ENCODE measurements at places on chromosomes 4 and X. TPM values are rescaled to one million over a fixed set of nuclear protein-coding genes. Genes with fewer than 3 reads are reported as not detected.

GRCh38 chr4:175459571-175459970 lies 352.5 kb downstream of the GPM6A start:
- H3K27me3 ChIP-seq, result no peaks in the 10 kb centered on the region
- H3K4me1 ChIP-seq, result no peaks in the 10 kb centered on the region
- no peak overlapping the region for H3K4me3 ChIP-seq
- H3K36me3 ChIP-seq, result no peaks in the 10 kb centered on the region
- no peak for DNase-seq

- H3K4me3 ChIP-seq, result no peak overlapping the region
- DNase-seq, result no peak
- H3K36me3 ChIP-seq, result peaks cover 29% of the 10 kb centered on the region
- no peak overlapping the region for H3K27ac ChIP-seq
- no peaks in the 10 kb centered on the region for H3K4me1 ChIP-seq
- no peaks in the 10 kb centered on the region for H3K27me3 ChIP-seq
Measured at GRCh38 chr4:41943506-41943905, 8.3 kb downstream of the TMEM33 start.

GRCh38 chrX:3674881-3675280 lies 38.6 kb downstream of the PRKX start:
- peaks cover 12% of the 10 kb centered on the region for H3K36me3 ChIP-seq
- H3K4me1 ChIP-seq, result no peaks in the 10 kb centered on the region
- H3K27ac ChIP-seq, result no peak overlapping the region
- H3K27me3 ChIP-seq, result no peaks in the 10 kb centered on the region
- DNase-seq, result no peak
- H3K4me3 ChIP-seq, result no peak overlapping the region

DNA sequence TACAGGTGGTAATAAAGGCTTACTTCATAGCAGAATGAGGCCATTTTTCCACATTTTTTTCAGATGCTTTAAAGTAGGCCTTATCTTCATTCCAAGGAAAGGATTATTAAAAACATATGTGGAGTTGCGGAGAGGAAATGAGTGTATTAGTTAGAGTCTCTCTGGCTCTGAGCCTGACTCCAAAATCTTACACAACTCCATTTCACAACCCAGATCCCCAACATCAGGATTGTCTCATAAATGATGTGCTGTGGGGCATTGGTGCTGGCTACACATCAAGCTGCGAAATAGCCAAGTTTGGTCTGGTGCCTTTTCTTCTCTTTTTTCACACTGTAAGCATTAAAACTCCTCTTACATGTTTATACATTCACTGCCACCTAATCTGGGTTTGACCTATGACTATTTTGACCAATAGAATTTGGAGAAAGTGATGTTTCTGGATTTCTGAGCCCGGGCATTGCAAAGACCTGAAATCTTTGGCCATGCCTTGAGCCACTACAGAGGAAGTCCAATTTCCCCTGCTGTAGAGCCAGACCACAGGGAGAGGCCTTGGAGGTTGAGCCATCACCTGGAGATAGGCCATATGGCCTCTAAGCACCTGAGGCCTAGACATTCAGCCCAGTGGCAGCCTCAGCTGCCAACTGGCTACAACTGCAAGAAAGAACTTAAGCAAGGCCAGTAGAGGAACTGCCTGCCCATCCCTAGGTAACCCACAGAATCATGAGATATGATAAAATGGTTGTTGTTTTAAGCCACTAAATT lies 16.7 kb upstream of the SOD3 start:
- DNase-seq, result no peak
- H3K36me3 ChIP-seq, result no peaks in the 10 kb centered on the region
- no peaks in the 10 kb centered on the region for H3K27me3 ChIP-seq
- H3K4me1 ChIP-seq, result no peaks in the 10 kb centered on the region
- H3K4me3 ChIP-seq, result no peak overlapping the region

RADX gene
- 8.5 TPM for polyA plus RNA-seq

DNA sequence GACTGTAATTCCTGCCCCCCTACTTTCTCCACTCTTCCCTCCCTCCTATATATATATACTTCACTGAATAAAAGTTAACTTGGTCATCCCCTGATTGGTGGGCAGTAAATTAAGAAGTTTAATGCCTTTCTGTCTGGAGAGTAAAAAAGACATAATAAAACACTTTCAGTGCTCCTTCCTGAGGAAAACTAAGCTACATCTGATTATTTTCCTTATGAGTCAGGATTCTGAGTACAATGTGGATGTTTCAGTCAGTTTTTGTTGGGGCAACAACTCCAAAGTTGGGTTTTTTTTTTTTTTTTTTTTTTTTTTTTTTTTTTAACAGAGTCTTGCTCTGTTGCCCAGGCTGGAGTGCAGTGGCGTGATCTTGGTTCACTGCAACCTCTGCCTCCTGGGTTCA lies 22.0 kb upstream of the SUPT20HL2 start:
- no peak overlapping the region for H3K27ac ChIP-seq
- H3K27me3 ChIP-seq, result no peaks in the 10 kb centered on the region
- no peaks in the 10 kb centered on the region for H3K36me3 ChIP-seq
- H3K4me1 ChIP-seq, result no peaks in the 10 kb centered on the region

CXorf49 gene
- not detected for polyA plus RNA-seq

MXRA5 gene
- polyA plus RNA-seq, result 10.8 TPM

GRCh38 chr4:53497487-53498244 lies 93.6 kb downstream of the LNX1 start:
- no peak for DNase-seq
- H3K27ac ChIP-seq, result no peak overlapping the region
- H3K36me3 ChIP-seq, result peaks cover 9% of the 10 kb centered on the region
- H3K27me3 ChIP-seq, result no peaks in the 10 kb centered on the region

- DNase-seq, result peak; percentile 58
- H3K4me3 ChIP-seq, result no peak overlapping the region
- H3K4me1 ChIP-seq, result peaks cover 17% of the 10 kb centered on the region
- no peaks in the 10 kb centered on the region for H3K27me3 ChIP-seq
Measured at GRCh38 chr4:139656614-139657486, 8.8 kb upstream of the MGST2 start.

DNA sequence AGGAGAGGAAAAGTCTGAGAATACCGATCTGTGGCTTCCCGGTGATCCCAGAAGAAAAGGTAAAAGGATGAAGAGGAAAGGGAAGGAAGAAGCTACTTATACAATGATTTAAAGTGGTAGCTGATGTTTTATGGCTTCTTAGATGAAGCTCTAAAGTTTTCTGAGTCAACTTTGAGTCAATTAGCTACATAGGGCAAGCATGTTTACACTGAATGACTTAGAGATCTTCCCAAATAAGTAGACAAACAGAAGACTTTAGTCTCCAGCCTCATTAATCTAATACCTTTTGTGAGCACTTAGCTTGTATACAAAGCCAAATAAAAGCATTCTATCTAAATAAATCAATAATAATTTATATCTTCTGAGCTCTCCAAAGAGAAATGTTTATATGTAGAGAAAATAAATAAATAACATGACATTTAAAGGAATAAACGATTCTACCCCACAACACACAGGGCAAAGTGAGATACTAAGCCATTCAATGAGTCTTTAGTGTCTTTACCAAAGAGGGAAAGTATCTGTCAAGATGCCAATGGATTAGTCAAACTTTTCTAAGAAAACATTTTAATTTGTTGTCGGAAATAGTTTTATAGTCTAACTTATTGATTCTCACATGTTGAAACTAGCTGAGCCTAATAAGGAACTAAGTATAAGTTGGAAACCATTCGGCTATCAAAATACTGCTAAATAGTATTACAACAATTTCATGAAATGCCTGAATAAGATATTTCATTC lies 46.0 kb upstream of the TMEM184C start:
- DNase-seq, result no peak
- H3K4me3 ChIP-seq, result no peak overlapping the region
- no peaks in the 10 kb centered on the region for H3K27me3 ChIP-seq
- no peak overlapping the region for H3K27ac ChIP-seq
- H3K4me1 ChIP-seq, result no peaks in the 10 kb centered on the region
- no peaks in the 10 kb centered on the region for H3K36me3 ChIP-seq

GRCh38 chrX:83892433-83892832 lies 31.5 kb downstream of the CYLC1 start:
- no peak overlapping the region for H3K27ac ChIP-seq
- DNase-seq, result no peak
- H3K4me1 ChIP-seq, result no peaks in the 10 kb centered on the region
- H3K4me3 ChIP-seq, result no peak overlapping the region
- H3K27me3 ChIP-seq, result no peaks in the 10 kb centered on the region
